Anterior cingulate cortex (tissue), 58 donors: ENCODE measurements at places on chromosomes 2 and 18.

DNA sequence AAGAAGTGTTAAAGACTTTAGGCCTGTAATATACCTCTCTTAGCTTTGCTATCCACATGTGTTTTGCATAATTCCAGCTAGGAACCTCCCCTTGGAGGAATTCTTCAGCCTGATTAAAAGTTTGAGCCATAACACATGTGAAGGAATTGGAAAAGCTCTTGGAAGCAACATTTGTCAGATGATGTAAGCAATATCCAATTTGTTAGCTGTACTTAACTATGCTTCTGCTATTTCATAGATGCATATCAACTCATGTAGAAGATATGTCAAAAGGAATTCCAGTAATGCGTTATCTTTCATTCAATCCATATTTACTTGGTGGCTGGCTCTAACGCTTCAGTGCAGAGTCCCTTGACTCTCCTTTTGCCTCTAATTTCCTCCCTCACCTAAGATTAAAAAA, 46.2 kb downstream of the PKP4 start:
- no peak for DNase-seq

DNA sequence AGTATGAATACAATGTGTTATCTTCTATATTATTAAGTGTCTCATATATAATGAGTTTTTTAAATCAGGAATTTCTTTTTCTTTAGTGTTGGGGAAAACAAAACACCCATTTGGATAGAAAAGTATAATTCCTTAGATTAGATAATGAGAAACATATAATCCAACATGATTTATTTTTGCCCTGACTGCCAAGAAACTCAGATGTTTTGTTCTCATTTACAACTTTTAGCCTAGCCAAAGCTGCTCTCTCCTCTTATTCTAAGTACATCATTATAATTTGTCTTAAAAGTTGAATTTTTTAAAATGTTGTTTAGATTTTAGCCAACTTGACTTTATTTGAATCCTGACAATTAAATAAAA, 68.6 kb downstream of the SLC40A1 start:
- DNase-seq = no peak

- DNase-seq = no peak
These were observed 56.6 kb downstream of the TRPM8 start for GRCh38 chr2:233973786-233974185.

- DNase-seq = no peak
These were observed 271.0 kb downstream of the TNS1 start for GRCh38 chr2:217731805-217732204.

DNA sequence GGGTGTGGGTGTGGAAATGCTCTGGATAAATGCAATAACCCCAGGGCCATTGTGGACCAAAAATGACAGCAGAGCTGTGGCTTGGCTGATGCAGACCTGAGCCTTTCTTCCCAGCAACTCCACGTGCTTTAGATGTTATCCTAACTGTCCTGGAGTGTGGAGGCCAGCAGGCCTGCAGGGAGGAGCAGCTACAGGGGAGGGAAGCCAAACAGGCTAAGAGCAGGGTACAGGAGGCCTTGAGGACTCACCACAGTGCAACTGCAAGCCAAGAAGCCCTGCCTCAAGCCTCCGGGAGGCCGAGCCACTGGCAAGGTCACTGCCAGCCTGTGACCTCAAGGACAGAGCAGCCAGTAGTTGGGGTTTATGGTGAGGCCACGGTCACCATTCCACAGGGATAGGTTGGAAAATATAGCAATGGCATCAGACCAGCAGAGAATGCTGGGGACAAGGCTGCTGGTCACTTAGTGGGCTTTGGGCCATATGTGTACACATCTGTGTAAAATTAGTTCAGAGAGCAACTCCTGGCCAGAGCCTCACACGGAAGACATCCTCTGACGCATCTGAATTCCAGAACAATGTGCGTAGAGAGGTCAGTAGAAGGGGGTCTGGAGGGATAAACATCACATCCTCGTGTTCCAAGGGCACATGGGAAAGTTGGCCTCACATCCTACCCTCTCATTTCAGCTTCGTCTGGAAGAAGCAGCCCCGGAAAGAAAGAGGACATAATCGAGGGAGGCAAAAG, 76.2 kb upstream of the UPP2 start:
- DNase-seq = no peak

- no peak for DNase-seq
These were observed 9.6 kb downstream of the MAT2A start for GRCh38 chr2:85548608-85548900.

DNA sequence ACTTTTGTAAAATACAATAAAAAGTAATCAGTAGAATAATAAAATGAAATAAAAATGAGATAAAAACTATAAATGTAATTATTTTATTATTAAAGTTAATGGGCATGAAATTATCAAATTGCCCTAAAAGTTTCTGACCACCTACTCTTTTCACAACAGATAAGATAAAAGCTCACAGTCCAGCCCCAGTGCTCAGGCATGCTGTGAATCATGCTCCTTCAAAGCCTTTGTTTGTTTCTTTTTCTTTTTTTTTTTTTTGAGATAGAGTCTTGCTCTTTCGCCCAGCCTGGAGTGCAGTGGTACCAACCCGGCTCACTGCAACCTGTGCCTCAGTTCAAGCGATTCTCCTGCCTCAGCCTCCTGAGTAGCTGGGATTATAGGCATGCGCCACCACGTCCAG, 181.7 kb downstream of the ANKRD44 start:
- no peak for DNase-seq
